ENCODE measurements at places on chromosomes 2 and 18.

DNA sequence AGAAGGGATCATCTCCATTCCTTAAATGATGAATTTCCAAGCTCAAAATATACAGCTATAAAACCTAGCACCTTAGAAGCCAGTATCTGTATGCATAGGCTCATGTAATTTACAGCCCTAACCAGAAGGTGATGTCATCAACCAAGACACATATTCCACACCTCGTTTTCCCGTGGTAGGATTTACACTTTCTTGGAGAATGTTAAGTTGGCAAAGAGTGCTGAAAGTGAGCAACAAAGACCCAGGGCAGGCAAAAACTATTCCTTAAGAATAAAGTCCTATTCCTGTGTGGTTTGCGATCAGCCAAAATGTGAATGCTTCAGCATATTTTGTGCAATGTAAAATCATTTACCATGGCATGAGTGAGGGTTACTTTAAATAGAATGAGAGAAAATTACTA, 247.1 kb downstream of the OSR1 start:
- no peak for DNase-seq

DNA sequence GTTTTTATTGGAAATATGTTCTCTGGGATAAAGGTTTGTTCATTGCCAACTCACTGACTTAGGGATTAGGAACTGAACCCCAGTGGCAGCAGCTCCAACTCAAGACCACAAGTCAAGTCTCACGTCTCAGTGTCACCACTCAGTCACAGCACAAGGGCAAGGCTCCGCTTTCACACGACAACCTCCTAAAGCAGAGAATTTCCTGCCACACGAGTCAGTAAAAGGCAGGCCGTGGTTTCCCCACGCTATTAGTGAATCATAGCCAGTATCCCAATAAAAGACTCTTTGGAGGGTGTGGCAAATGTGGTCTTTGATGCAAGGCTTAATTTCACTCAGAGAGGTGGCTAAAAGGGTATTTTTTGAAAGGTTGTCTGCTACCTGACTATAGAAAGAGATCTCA, 57.6 kb downstream of the PIEZO2 start:
- DNase-seq: no peak

GRCh38 chr2:66702301-66702700, 267.4 kb downstream of the MEIS1 start:
- DNase-seq: no peak

DNA sequence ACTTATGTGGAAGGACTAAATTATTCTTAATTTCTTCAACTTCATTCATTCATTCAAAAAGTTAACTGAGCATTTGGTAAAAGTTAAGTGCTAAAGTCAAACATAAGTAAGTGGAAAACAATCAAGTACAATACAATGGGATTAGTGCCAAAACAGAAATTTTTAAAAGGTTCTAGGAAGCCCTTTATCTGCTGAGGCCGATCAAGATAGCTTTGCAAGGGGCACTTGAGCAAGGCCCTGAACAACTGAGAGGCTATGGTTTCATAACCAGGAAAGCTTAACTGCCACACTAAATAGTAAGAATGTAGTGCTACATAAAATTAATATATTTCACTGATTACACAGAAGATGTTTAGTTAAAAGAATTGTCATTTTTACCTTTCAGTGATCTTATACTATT, 76.5 kb downstream of the NOL10 start:
- no peak for DNase-seq

- no peak for DNase-seq
Observed at GRCh38 chr2:58466804-58467203, 225.7 kb upstream of the FANCL start.

DNA sequence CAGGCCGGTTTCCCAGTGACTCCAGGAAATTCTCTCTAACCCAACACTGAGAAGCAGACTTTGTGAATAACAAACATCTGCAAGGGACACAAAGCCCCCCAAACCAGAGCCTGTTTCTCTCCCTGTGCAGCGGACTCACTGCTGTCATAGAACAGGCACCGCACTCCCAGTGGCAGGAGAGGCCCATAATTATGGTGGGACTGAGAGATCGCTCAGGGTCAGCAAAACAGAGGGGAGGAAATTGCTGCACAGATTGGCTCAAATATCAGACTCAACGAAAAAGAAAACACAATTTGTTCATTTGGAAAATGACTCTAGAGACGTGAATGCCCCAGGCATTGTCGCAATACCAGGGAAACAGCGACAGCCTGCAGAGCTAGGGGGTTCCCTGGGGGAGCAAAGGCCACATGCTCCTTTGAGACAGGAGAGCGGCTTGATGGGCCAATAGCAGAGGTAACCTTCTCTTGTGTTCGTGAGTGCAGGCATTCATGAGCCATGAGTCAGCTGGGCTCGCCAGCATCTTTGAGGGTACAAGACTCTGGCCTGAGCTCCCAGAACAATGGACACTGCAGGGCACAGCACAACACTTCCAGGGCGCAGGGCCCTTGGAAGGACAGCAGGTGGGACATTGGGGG, 143.3 kb upstream of the KLHL29 start:
- no peak for DNase-seq

- no peak for DNase-seq
Observed at GRCh38 chr2:40455661-40456060, 3.8 kb upstream of the SLC8A1 start.

- DNase-seq: no peak
Observed at GRCh38 chr2:190179754-190180312, 117.3 kb upstream of the MSTN start.

DNA sequence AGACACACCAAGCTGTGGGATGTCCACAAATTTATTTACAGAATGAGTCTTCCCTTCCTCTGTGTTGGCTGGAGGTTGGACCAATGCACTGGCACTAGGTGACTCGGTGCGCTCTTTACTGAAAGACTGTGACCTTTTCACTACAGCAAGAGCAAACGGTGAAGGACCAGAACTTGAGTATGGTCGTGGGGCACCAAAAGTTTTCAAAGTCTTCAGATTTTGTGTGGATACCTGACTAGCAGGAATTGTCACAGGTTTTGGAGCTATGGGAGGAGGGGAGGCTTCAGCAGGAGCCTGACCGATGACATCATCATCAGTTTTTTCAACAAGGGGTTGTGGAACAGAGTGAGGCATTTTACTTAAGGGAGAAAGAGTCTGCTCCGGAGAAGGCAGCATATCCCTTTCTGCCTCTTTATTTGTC, 73.0 kb upstream of the GRB14 start:
- no peak for DNase-seq

DNA sequence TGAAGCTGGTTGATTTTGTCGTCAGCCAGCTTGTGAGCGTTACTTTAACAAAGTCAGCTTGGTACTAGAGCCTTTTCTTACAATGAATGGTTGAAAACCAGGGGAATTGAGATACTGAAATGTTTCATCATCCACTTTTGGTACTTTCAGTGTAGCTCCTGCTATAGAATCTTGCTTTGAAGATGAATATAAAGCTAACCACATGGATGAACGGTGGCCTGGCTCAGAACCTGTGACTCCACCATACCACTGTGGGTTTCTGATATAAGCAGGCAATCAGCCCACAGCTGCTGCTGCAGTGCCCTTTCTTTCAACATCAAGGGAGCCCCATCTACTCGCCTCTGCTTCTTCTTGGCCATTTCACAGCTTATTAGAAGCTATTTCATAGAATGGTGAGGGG, 53.2 kb upstream of the GPR45 start:
- DNase-seq: no peak

DNA sequence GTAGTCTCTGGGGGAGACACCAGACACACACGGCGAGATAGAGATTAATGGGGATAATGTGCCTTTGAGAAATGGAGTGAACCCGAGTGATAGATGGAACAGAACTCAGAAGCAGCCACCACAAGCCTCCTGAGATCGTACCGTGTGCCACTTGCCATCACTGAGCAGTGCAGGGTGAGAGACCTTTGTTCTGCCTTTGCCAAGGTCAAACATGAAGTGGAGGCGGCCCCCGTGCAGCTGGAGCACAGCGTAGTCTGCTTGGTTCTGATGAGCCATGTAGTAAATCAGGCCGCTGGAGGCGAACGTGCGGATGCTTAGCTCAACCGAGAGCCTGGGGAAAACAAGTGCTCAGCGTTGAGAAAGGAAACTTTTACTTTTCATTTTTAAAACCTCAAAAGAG, 167.0 kb downstream of the LAMA1 start:
- DNase-seq: no peak

Data from ovary (tissue), 10 donors.